Activated gamma-delta T cell treated with anti-CD3 and anti-CD28 coated beads, Interleukin-2, amount 50 U/mL, for 16 hours (primary cell): ENCODE measurements at places on chromosomes 2 and 18.

DNA sequence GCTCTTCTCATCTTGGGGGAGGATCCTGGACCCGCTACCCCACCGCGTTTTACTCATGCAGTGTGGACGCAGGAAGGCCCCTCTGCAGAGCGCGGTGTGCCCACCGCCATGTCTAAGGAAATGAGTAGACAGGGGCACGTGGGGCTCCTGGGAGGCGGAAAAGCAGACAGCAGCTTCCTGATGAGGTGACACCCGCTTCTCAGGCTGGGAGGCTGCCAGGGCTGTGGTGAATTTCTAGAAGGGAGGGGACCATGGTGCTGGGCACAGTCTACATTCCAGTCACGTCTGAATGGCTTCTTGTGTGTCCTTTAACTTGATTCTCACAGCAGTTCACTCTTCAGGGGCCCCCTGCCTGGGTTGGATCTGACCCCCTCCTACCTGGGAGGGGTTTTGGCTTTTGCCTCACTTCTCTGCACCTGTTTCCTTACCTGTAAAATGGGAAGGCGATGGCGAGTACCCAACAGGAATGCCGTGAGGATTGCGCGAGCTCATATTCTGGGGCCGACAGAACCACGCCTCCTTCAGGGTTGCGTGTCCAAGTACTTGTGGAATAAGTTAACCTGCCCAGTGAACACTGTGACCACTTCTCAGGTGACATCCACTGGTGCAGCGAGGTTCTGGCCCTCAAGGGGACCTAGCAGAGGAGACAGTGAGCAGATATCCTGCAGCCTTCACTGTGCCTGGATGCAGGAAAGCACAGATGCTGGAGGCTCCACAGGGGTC is 32.3 kb upstream of the MBP start:
- no peak for DNase-seq

GRCh38 chr18:64712035-64712434 is 563.1 kb upstream of the LINC00305 start:
- no peak for DNase-seq

DNA sequence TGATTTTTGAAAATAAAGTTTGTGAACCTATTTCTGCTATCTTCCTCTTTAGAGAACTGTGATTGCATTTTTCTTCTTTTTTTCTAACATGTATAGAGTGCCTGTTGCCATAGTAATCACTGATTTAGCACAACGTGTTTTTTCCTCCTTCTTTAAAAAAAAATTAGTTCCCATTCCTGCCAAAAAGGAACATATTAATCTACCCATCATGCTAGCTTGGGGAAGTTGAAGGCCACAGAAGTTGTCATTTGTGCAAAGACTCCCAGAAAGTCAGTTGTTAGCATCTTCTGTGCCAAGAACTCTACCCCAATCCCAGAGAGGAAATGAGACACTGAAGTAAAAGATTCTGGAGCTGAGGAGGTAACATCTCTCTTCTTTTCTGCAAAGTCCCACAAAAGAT is 57.3 kb downstream of the SLC8A1 start:
- no peak for DNase-seq

DNA sequence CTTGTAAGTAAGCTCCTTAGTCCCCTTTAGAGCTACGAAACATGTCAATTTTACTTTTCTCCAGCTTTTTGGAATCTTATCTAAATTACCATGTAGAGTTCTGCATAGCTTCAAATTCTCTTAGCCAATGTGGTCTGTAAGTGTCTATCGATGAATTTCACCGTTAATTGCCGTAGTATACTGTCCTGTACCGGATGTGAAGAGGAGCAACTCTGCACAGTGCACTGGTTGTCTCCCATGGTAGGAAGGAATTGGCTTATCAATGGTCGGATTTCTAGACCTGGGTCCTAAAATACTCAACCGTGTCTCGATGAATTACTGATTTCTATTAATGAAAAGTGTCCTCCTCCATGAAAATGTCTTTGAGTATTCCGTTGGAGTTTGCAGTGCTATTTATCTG is 1.9 kb downstream of the NOP58 start:
- no peak for DNase-seq

- DNase-seq = no peak
Observed at GRCh38 chr18:8858888-8859511, 153.6 kb downstream of the MTCL1 start.

GRCh38 chr2:58227171-58227917 is 13.8 kb downstream of the FANCL start:
- no peak for DNase-seq

DNA sequence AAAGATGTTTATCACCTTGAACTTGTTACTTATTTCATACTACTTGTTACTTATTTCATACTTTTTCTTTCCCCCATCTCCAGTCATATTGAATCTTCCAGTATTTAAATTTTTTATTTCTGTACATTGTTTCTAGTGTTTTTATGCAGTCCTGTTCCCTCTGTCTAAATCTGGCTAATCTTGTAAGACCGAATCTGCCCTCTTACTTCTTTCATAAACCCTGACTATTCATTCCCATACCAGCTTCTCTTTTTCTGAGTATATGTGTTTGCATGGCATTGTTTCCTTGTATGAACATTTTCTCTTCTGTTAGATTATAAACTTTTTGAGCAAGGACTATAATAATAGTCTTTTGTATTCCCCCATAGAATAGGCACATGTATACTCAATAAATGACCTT is 131.7 kb downstream of the TAF4B start:
- DNase-seq = no peak

DNA sequence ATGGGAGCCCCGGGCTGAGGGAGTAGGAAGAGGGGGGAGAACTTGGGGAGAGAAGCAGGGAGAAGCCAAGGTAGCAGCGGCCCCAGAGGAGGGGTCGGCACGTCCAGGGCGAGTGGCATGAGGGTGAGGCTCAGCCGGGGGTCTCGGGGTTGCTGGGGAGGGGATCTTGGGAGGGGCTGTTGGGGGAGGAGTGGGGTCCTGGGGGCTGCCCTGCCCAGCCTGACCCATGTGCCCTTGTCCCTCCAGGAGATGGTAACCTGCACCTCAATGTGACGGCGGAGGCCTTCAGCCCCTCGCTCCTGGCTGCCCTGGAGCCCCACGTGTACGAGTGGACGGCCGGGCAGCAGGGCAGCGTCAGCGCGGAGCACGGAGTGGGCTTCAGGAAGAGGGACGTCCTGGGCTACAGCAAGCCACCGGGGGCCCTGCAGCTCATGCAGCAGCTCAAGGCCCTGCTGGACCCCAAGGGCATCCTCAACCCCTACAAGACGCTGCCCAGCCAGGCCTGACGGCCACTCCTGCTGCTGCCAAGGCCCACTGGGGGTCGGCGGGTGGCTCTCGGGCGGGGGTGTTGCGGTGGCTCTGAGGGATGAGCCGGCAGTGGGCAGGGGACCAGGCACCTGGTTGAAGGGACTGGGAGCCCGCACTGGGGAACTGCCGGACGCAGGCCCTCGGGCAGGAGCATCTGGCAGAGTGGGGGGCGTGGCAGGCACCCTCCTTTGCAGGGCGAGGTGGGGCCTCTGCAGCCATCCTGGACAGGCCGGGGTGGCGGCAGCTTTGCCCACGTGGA is 9.0 kb upstream of the GAL3ST2 start:
- no peak for DNase-seq

DNA sequence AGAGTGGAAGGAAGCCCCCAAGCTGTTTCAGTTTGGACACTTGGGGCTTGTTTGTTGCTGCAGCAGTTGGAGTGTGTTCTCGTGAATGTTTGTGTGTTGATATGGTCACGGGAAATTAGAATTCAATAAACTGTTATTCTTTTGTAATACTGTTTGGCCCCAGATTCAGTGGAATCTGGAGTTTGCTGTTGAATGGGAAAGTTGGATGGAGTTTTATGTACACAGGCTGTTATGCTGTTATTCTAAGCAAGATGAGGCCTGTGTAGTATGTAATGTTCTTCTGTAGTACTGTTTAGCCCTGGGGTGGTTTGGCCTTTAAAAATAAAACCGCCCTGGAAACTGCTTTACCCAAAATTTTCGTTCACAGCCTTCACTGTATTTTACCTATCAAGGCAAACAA is 810.4 kb upstream of the HS6ST1 start:
- DNase-seq = no peak

DNA sequence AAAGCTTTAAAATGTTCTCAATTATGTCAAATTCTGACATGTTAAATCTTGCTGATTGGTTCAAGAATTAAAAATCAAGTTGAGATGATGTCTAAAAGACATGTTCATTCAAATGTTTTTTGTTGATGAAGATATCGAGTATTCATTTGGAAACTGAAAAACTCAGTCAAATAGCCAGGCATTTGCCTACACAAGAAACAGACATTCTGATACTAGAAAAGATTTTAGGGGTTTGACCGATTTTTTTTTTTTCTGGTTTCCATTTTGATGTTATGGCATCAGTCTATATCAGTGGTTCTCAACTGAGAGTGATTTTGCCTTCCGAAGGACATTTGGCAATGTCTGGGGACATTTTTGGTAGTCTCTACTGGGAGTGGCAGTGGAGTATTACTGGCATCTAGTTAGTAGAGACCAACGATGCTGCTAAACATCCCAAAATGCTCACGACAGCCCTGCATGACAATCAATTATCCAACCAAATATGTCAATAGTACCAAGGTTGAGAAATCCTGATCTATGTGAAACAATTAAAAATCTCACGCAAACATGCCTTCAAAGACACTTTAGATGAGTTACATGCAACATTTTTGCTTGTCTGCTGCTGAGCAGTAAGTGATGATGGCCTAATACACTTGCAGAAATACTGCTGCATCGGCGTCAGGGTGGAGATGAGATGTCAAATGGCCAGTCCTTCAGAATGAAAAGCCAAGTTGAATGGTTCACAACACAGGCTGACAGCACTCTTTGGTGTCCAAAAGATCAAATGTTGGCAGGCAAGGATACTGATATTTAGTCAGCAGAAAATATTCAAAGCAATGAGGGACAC is 12.5 kb downstream of the RASGRP3 start:
- DNase-seq = no peak

GRCh38 chr2:19835781-19836281 is 66.0 kb downstream of the TTC32 start:
- DNase-seq = no peak

DNA sequence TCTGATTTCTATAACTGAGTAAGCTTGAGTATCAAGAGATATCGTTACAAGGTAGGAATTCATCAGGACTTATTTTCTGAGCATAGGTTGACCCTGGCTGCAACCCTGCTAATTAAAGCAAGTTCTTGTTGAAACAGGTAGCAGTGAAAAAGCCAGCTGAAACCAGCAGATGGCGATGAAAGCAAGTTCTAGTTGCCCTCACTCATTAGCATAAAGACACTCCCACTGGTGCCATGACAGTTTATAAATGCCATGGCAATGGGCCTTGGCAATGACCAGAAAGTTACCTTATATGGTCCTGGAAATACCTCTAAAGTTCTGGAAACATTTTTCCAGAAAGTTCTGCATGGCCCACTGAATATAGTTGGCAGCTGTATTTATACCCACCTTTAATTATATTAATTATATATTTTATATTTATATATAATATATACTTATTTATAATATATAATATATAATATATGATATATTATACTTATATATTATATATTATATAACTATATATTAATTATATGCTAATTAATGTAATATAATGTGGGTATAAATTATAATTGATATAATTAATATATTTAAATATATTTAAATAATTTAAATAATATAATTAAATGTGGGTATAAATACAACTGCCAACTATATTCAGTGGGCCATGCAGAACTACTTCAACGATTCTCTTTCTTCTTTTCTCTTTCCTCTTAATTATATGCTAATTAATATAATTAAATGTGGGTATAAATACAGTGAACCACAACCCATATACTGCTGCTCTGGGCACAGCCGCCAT is 188.0 kb downstream of the CDH7 start:
- DNase-seq = no peak

DNA sequence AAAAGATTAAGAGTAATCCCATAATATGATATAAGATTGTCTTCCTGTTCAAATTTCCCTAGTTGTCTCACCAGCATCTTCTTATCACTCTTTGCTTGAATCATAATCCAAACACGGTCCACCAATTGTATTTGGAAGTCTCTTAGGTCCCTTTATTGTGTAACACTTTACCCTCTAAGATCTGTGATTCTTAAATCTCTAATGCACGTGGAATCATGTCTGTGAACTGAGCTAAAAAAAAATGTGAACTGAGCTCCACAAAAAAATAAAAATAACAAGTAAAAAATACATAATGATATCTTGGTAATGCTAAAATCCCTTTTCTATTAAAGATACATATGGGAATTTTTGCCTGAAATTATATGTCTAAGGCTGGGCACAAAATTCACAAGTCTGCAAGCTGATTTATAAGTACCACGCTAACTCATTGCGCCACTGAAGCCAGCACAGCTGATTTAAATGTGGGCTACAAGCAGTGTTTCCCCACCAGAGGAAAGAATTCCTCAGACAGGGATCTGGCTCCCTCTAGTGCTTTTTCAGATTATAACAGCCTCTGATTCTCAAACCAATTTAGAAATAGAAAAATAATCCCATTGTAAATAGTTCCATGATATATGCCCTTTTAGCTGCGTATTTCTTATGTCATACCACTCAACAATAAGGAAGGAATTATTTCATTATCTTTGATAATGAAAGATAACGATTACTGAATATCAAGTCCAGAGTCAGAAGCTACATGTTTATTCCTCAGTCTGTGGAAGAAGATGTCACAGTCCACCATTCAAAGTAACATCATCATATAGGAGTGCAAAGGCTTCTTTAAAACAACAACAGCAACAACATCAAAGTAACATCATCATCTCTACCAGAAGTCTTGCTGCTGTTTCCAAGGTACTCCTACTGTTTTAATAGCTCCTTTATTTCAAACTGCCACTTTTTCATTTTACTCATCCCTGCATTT is 22.9 kb downstream of the RBM43 start:
- DNase-seq = no peak

GRCh38 chr2:217510771-217511291 is 492.0 kb downstream of the TNS1 start:
- DNase-seq = no peak

GRCh38 chr18:79477711-79478483 is 82.2 kb downstream of the NFATC1 start:
- DNase-seq = no peak

DNA sequence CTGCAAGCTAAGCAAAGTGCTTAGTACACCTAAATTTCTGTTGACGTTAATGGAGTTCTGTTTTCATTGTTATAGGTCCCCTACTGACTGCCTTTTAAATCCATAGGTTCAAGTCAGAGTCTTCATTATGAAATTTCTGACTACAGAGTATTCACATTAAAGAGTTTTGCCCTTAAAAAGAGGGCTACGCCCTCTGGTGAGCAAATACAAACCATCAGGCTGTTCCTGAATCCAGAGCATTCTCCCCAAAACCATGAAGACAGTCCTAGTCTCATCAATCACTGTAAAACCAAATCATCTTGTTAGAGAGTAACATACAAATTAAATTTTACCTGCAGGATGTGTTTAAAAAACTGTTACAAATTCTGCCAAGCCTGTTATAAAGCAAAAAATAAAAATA is 1091.7 kb downstream of the TDRD15 start:
- no peak for DNase-seq

GRCh38 chr2:198883604-198884003 is 574.1 kb downstream of the SATB2 start:
- DNase-seq = no peak

- DNase-seq = no peak
Observed at GRCh38 chr2:176917-177316, 86.9 kb downstream of the SH3YL1 start.

- DNase-seq = no peak
Observed at GRCh38 chr2:46298522-46299353, 1.5 kb downstream of the EPAS1 start.
